ENCODE measurements at places on chromosomes 13 and 19. TPM values are rescaled to one million over a fixed set of nuclear protein-coding genes. Genes with fewer than 3 reads are reported as not detected.

GRCh38 chr19:16860118-16860517 is 28.7 kb upstream of the F2RL3 start:
- DNase-seq = no peak

DNA sequence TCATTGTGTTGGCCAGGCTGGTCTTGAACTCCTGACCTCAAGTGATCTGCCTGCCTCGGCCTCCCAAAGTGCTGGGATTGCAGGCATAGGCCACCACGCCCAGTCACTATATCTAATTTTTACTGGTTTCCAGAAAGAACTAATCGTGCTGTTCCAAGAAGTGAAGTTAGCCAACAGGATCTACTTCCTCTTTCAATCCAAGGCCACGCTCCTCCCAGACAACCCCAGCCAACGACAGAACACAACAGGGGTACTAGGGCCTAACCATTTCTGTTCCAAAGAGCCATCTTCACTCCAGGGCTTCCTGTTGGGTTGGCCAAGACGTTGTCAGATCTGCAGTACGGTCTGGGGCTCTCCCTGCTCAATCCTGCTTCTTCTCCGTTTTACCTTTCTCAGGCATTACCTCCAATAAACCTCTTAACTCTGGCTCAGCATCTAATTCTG is 7.0 kb upstream of the LSM14A start:
- no peak for DNase-seq

ZNF763 gene
- total RNA-seq = 5.0 TPM

CD37 gene
- 12.6 TPM for total RNA-seq

DNA sequence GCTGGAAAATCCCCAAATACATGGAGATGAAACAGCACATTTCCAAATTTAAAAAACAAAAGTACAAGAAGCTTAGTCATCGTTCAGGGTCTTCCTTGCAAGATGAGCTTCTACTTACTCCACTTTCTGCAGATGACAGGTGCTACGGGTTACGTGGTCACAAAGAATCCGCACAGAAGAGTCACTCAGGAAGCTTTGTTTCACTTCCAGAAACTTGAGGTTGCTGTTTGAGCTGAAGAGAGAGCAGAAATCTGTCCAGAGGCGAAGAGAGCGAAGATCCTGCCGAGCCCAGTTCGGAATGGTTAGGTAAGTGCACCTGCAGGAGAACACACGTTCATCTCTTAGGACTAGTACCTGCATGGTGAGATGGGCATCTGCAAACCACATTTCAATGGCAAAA is 9.4 kb downstream of the NLRP7 start:
- no peak for DNase-seq

- DNase-seq = no peak
Observed at GRCh38 chr13:51585696-51586095, 1.4 kb downstream of the WDFY2 start.

DNA sequence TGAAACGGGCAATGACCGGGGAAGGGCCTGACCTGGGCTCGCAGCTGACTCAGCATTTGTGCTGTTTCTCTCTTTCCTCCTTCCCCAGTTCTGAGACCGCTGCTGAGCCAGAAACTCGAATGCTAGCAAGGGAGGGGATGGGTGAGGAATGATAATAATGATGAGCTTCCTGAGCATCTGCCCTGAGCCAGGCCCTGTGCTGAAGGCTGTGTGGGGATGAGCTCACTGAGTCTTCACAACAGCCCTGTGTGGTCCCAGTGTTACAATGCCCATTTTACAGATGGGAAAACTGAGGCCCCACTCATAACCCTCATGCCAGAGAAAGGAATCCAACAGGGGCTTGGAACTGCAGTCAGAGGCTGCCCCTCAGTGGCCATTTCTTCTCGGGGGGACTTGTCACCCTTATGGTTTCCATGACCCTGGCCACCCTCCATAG is 8.1 kb downstream of the SULT2B1 start:
- no peak for DNase-seq

DNA sequence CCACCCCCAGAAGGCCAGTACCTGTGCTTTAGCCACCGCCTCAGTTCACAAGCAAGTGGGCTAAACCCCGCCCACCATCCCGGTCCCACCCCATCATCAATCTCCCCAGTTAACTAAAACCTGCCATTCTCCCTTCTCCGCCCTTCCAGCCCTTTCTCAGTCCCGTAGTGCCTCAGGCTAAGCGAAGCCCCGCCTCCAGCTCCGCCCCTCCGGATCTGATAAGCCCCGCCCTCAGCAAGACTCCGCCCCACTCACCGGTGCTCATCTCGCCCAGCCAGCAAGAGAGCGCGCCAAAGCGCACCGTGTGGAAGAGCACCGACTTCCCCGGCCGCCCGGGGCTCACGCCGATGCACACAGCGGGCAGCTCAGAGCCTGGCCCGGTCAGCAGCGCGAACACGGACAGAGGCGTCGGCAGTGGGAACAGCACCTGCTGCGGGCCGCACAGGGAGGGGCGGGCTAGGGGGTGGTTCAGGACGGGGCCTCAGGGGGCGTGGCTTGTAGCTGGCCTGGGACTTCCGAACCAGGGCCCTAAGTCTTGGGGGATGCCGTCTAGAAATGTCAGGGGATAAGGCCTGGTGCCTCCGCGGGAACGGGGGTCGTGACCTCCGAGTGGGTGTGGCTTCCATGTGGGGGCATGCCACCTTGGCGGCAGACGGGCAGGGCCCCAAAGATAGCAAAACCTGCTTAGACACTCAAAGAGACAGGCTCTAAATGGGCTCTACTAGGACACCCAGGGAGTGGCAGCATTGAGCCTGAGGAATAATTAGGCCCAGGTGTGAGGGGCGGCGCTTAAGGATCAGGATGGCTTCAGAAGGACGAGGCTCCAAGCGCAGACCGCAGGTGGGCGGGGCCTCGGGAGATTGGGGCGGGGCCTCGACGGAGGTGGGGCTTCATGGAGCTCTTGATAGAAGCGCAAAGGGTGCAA is 21.4 kb downstream of the MAP4K1 start:
- DNase-seq = peak; percentile 69

SBK2 gene
- total RNA-seq = 0.87 TPM

CEACAM3 gene
- not detected for total RNA-seq

- DNase-seq = no peak
Observed at GRCh38 chr13:108437496-108437895, 168.0 kb downstream of the TNFSF13B start.

ZNF155 gene
- total RNA-seq = 8.2 TPM

DNA sequence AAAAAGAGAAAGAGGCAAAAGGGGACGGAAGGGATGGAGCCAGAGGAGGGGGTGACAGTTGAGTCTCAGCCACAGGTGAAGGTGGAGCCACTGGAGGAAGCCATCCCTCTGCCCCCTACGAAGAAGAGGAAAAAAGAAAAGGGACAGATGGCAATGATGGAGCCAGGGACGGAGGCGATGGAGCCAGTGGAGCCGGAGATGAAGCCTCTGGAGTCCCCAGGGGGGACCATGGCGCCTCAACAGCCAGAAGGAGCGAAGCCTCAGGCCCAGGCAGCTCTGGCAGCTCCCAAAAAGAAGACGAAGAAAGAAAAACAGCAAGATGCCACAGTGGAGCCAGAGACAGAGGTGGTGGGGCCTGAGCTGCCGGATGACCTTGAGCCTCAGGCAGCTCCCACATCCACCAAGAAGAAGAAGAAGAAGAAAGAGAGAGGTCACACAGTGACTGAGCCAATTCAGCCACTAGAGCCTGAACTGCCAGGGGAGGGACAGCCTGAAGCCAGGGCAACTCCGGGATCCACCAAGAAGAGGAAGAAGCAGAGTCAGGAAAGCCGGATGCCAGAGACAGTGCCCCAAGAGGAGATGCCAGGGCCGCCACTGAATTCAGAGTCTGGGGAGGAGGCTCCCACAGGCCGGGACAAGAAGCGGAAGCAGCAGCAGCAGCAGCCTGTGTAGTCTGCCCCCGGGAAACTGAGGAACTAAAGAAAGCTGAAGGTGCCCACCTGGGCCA is 2.5 kb downstream of the POLR1G start:
- DNase-seq = peak; percentile 49

DNA sequence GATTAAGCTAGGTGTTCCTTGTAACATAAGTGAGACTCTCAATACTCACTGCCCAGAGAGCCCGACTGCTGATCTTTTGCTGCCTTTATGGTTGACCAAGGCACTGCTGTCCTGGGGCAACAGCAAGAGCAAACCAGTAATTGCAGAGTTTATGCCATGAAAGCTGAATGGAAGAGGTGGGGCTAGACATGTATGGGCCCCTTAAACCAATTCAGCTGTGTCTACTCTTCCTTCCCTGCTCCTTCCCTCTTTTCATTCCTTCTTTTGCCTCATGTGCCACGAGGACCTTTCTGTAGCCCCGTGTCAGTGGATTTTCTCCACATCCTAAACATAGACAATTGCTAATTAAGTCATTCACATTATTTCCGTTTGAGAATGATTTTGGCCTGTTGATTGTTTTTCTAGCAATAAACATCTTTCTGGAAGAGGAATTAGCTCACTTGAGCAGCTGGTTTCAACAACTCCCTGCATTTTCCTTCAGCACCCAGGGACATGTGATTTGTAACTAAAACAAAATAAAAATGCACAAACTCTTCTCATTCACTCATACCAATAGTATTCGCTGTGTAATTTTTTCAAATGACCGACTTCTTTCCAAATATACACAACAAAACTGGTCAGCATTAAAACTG is 40.5 kb downstream of the RAP2A start:
- no peak for DNase-seq

DNA sequence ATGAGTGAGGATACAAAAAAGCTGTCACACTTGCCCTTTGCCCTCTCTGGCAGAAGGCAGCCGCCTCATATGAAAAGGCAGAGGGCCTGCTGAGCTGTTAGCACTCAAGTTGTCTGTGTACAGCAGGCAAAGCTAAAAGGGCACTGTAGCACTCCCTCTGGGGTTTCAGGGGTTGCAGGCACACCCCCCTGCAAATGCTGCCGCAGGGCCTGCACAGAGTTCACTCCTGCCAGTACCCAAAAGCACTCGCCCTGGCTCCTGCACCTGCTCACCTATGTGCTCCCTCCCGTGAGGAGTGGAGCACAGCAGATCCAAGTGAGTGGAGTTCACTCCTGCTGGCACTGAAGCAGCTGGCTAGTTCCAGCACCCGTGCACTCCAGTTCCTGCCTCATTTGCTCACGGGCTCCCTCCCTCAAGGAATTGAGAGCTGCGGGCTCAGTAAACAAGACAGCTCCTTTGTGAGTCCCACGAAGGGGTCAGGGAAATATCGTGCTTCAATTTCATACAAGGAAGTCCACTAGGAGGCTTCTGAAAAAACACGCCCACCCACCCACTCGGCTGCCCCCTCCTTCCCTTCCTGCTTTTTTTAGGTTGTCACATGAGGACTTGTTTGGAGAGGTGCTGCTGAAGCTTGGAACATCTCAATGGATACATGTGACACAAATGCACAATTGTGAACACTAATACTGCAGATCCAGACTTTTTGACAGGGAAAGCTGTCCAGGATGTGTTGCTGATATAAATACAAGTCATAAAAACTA is 9.9 kb upstream of the RCBTB2 start:
- DNase-seq = peak; percentile 66

DNA sequence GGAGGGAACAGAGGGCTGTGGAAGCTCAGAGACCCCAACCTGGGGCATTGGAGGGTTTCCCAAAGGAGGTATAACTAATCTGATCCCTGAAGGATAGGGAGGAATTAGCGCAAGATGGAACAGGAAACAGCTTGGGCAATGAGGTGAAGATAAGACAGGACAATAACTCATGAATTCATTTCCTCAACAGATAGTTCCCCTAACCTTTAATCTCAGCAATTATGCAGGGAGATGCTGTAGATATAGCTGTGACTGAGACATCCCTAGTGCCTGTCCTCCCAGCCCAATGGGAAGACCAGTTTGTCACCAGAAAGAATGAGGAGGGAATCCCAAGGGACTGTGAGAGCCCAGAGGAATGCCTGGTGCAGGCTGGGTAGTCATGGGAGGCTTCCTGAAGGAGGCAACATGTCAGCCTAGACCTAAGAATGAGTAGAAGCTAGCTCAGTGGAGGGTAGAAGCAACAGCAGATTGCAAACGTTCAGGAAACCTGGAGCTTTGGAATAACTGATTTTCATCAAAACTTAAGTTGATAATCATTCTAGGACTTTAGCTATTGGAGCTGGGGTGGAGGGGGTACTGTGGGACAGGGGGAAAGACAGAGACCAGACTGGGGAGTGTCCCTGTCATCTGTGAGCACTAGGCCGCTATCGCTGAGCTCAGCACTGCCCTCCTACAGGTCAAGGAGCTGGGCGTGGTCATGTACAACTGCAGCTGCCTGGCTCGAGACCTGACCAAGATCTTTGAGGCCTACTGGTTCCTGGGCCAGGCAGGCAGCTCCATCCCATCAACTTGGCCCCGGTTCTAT is 18.8 kb downstream of the HIPK4 start:
- DNase-seq = no peak

- DNase-seq = peak; percentile 31
Observed at GRCh38 chr13:32443111-32443510, 15.2 kb upstream of the N4BP2L1 start.

DNA sequence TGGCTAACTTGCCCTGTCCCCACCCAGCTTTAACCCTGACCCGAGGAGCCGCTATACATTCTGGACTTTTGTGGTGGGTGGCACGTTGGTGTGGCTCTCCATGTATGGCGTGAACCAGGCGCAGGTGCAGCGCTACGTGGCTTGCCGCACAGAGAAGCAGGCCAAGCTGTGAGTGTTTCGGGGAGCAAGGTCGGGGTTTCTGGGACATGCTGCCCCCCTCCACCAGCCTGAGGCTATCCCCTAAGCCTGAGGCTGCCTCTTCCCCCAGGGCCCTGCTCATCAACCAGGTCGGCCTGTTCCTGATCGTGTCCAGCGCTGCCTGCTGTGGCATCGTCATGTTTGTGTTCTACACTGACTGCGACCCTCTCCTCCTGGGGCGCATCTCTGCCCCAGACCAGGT is 6.0 kb downstream of the SLC5A5 start:
- DNase-seq = no peak

LILRB1 gene
- total RNA-seq = 0.93 TPM

GRCh38 chr19:12769689-12770088 is 5.7 kb downstream of the HOOK2 start:
- DNase-seq = peak; percentile 35

KLK2 gene
- 38.3 TPM for total RNA-seq

GRCh38 chr13:19961489-19961888 is 3.0 kb downstream of the ZMYM2 start:
- DNase-seq = no peak

DNA sequence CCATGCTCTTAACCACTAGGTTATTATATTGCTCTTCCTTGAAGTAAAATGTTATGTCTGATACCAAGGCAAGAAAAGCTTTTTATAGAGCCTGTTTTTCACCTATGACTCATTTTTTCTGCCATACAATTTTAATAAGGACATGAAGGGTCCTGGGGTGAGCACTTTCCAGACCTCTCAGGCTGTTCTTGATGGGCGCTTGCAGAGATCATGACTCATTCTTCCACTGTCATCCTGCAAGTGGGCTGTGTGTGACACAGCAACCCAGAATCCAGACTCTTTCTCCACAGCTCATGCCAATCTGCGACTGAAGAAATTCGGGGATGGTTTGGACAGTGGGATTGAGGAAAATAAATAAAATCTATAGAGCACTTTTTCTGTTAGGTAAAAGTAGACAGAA is 506.7 kb upstream of the NBEA start:
- DNase-seq = no peak

KCNJ14 gene
- 1.6 TPM for total RNA-seq

MPND gene
- 9.1 TPM for total RNA-seq

POSTN gene
- 23.0 TPM for total RNA-seq

DNA sequence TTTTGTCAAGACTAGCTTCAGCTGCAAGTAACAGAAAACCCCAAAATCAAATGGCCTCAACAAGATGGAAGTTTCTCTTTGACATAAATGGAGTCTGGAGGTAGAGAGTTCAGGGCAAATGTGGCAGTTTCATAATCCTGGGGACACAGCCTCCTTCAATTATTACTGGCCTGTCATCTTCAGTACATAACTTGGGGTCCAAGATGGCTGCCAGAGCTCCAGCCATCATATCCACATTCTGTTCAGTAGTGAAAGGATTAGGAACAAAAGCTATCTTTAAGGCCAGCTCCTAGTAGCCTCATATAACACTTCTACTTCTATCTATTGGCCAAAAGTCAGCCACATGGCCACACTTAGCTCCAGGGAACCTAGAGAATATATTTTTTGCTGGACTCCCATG is 15.0 kb upstream of the IGSF23 start:
- DNase-seq = no peak

Measured in testis (tissue), 5 donors.